ENCODE measurements at places on chromosomes 13 and 19. TPM values are rescaled to one million over a fixed set of nuclear protein-coding genes. Genes with fewer than 3 reads are reported as not detected.

COX6B2 gene
- total RNA-seq, result not detected

UPK1A gene
- total RNA-seq, result not detected

FGF14 gene
- 0.14 TPM for total RNA-seq

ZNF44 gene
- total RNA-seq, result 13.0 TPM

DNA sequence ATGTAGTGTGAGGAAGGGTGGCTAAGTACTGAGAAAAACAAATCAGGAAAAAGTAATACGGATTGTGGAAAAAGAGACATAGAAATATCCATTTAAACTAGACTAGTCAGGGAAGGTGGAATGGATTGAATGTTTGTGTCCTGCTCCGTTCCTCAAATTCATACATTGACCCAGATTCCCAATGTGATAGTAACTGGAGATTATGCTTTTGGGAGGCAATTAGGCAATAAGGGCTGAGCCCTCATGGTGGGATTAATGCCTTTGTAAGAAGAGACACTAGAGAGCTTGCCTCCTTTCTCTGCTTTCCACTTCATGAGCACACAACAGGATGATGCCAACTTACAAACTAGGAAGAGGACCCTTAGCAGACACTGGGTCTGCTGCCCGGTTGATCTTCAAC, 765.2 kb upstream of the GPC6 start:
- no peak for DNase-seq

RASL11A gene
- total RNA-seq, result 9.4 TPM

GRCh38 chr13:72698164-72698563, 29.3 kb downstream of the MZT1 start:
- no peak for DNase-seq

OR7D2 gene
- 0.29 TPM for total RNA-seq

- DNase-seq, result no peak
Observed at GRCh38 chr19:29860492-29860891, 48.7 kb downstream of the CCNE1 start.

DNA sequence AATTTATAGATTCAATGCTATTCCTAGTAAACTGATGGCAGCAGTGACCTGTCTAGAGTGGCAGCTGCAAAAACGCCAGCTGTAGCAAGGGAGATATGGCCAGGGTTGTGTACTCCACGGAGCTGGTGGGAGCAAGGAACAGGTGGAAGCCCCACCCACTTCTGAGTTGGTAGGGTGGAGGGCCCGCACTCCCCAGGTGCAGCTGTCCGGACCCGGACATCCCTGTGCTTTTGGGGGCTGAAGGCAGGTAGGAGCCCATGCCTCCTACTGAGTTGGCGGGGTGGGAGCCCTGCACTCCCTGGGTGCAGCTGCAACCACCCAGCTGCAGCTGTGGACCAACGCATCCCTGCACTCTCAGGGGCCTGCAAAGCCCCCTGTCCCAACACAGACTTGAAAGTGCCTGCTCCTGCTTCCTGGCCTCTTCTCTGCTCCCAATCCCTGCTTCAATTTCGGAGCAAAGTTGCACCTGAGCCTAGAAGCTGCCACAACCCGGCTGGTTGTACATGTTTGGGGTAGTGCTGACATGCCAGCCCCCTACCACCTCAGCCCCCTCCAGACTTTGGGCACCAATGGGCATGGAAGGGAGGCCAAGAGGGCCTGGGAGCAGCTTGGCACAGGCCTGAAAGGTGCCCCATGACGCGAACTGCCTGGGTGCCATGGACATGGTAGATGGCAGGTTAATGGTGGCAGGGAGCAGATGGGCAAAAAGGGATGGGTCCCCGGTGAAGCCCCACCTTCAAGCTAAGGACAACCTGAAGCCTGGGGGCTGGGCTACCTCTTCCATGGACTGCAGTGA, 19.8 kb downstream of the UGGT2 start:
- no peak for DNase-seq

- no peak for DNase-seq
Observed at GRCh38 chr19:33462112-33462791, 59.3 kb downstream of the PEPD start.

- DNase-seq, result no peak
Observed at GRCh38 chr19:12745166-12745897, 6.3 kb upstream of the BEST2 start.

- DNase-seq, result no peak
Observed at GRCh38 chr13:46476174-46476573, 76.8 kb upstream of the LRCH1 start.

GRCh38 chr13:48184260-48184659, 48.7 kb upstream of the ITM2B start:
- no peak for DNase-seq

- DNase-seq, result no peak
Observed at GRCh38 chr13:109151696-109152095, 522.3 kb downstream of the MYO16 start.

DNA sequence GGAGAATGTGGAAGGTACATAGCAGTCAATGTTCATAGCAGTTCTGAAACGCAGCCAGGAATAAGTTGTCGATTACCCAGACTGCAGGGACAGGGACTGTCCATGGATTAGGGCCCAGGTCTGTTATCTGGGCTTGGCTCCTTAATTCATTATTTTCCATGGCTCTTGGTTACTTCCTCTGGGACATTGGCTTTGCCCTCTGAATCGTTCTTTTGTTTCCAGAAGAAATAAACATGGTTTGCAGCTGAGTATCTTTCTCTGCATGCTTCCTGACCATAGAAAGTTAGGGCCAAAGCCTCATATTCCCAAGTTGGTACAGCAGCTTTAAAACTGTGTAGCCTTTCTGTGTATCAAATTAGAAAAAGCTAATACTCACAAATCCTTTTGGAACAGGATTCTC, 121.7 kb upstream of the MAB21L1 start:
- no peak for DNase-seq

GRCh38 chr19:44845612-44846454, at the start of gene NECTIN2:
TSS of gene NECTIN2 (plus strand) at chr19:44846297. CDS start at chr19:44846526, 229 bp downstream.
- peak; percentile 99 for DNase-seq

- no peak for DNase-seq
Observed at GRCh38 chr19:28208745-28209144, 1004.2 kb downstream of the UQCRFS1 start.

- peak; percentile 72 for DNase-seq
Observed at GRCh38 chr19:34430738-34431625, 2.8 kb downstream of the UBA2 start.

- peak; percentile 77 for DNase-seq
Observed at GRCh38 chr13:51380269-51380668, 40.8 kb downstream of the SERPINE3 start.

GRCh38 chr19:33487901-33488800, 33.4 kb downstream of the PEPD start:
- no peak for DNase-seq

GRCh38 chr19:52584736-52585440, 14.8 kb downstream of the ZNF701 start:
- DNase-seq, result no peak

- DNase-seq, result no peak
Observed at GRCh38 chr19:16316506-16316882, 8.1 kb upstream of the KLF2 start.

GRCh38 chr13:111434578-111435159, 114.2 kb downstream of the TEX29 start:
- DNase-seq, result no peak

ZNF440 gene
- total RNA-seq, result 23.9 TPM

DNA sequence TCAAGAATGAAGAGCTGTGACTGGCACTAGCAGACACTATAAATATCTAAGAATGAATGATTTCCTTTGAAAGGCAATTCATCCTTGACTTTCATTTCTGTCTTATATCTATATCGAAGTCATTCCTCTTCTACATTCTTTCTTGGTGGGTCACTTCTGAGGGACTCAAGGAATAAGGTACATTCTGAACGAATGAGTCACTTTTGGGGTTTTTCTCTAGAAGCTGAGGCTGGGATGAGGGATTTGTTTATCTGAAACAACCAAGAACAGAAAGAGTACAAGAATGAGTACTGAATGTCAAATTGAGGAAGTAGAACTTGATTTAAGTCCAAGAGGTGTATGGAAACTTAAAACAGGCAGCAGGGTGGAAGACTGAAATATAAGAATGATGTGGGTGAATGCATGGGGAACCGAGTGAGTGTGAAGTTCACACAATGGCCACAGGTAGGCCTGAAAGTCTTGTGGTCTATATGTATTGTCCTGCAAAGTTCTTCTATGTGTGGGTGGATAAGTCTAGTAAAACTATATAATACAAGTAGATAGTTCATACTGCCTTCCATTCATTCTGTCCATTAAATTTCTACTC, 343.9 kb downstream of the OXGR1 start:
- DNase-seq, result no peak

DNA sequence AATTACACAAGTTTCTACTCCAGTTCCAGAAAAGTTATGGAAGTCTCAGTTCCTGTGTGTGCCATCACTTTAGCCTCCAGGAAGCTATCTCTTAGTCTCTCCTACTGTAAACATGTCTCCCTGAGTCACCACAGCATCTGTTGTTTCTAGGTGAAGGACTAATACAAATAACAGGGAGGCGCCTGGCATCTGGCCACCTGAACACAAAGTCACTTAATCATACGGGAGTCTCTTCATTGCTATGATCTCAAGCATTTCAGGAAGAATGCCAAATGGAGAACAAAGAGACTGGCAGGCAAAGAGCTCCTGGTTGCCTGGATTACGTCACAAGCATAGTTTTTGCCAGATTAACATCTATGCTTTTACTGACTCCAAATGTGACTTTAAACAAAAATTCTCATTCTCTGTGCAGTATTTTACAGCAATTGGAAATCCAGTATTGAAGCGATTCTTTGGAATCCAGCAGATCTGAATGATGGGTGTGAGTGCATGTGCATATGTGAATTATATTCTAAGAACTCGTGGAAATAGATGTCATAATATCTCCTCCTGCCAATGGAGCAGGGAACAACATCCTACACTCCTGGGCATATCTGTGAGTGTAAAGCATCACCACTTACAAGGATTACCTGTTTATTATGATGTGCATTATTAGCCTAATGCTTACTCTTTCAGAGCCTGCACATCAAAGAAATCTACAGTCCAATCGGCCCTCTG, 572.8 kb downstream of the PCDH9 start:
- peak; percentile 80 for DNase-seq

- DNase-seq, result no peak
Observed at GRCh38 chr19:20279516-20279915, 112.5 kb downstream of the ZNF486 start.

DNA sequence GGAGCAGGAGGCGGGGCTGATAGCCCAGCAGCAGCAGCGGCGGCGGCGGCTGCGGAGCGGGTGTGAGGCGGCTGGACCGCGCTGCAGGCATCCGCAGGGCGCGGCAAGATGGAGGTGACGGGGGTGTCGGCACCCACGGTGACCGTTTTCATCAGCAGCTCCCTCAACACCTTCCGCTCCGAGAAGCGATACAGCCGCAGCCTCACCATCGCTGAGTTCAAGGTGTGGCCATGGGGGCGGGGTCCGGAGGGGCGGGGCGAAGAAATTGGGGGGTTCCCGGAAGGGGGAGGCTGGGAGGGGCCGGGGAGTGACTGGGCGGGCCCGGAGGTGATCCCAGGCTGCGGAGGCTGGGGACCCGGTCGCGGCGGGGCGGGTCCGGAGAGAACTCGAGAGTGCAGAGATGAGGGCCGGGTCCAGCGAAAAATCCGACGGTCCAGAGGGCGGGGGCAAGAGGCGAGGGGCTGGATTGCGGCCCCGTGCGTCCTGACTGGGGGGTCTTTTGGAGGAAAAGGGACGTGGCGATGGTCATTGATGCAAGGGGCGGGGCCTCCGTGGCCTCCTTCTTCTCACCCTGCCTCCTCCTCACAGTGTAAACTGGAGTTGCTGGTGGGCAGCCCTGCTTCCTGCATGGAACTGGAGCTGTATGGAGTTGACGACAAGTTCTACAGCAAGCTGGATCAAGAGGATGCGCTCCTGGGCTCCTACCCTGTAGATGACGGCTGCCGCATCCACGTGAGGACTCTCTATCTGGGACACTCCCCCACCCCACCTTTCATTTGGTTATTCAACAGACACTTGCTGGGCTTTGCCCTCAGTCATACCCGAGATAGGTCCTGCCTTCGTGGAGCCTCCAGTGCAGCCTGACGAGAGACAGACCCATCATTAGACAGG, at the start of gene TBCB:
Gene TBCB (plus strand): TSS at position 16 of the 891 bp plus-strand sequence. CDS start 93 bp downstream, at position 109.
- DNase-seq, result peak; percentile 84

- DNase-seq, result no peak
Observed at GRCh38 chr13:39985071-39985470, 329.6 kb downstream of the COG6 start.

FCGBP gene
- 317 TPM for total RNA-seq

CABP5 gene
- not detected for total RNA-seq

- DNase-seq, result peak; percentile 74
Observed at GRCh38 chr19:50657712-50658440, 8.6 kb downstream of the C19orf81 start.

ARID3A gene
- total RNA-seq, result 23.5 TPM

DNA sequence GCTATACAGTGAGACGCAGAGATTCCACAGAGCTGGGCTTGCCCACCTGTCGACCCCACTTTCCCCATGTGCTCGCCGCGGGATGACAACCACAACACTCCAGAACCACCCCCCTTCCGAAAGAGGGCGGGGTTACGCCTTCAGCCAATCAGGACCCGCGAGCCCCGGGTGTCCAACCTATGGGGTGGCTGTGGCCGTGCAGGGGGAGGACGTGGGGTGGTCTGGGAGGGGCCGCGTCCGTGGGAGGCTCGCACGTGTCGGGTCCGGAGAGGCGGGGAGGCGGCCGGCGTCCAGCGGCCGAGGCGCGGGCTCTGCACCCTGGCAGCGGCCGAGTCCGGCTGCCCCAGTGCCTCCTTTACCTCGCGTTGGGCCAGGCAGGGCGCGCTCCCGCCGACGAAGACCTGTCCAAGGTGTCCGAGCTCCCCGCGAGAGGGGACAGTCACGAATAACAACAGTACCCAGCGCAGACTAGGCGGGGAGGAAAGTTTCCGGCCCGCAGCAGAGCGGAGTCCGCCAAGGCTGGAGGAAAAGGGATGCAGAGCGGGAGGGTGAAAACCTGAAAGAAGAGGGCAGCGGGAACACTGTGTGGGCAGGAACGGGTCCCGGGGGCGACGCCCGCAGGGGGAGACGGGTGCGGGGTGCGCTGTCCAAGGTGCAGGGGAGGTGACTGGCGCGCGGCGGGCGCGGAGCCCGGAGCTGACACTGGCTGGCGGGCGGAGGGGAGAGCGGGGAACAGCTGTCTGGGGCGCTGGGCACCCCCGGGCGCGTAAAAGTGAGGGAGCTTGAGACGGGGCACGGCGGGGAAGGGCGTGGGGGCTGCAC, 911 bp downstream of the ENOX1 start:
- peak; percentile 70 for DNase-seq

GIPC1 gene
- 73.3 TPM for total RNA-seq

ANKRD24 gene
- 6.1 TPM for total RNA-seq

Data from stomach (tissue), 19 donors.